ENCODE measurements at places on chromosomes 6 and 20.

DNA sequence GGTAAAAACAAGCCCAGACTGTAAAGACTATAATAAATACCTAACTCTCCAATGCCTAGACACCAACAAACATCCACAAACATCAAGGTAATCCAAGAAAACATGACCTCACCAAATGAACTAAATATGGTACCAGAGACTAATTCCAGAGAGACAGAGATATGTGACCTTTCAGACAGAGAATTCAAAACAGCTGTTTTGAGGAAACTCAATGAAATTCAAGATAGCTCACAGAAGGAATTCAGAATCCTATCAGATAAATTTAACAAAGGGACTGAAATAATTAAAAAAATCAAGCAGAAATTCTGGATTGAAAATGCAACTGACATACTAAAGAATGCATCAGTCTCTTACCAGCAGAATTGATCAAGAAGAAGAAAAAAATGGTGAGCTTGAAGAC, 26.6 kb downstream of the NCOA6 start:
- DNase-seq: no peak

DNA sequence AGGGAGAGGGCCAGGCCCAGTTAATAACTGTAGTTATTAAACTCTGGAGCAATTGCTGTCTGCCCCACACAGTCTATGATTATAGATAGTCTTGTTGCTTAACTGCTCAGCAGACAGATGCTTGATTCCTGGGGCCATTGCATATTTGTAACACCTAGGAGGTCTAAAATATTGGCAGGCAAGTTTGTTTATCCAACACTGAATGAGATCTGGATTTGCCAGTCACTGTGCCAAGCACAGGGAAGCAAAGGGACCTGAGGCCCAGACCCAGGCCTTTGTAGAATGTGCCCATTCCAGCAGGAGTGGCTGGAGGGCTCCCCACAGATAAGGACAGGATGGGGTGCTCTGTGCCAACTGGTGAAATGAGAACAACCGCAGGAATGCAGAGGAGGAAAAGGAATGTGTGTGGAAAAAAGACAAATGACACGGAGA, 17.6 kb upstream of the ENTPD6 start:
- no peak for DNase-seq

- no peak for DNase-seq
Observed at GRCh38 chr20:44967207-44967807, 995 bp downstream of the STK4 start.

DNA sequence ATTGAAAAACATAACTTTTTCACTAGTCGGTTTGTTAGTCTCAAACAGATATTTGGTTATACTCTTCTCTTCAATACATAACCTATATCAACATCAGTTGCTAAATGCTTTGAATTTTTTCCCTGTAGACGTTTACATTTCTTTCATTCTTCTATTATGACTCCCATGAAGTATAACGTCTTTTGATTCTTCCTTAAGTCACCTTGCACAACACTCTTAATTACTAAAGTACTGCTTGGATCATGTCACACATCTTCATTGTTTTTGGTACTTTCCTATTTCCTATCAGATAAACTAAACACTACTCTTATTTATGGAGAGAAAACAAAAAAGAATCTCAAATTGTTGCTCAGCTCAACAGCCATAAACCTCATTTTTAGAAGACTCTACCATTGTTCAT, 23.0 kb upstream of the BMP5 start:
- DNase-seq: no peak

GRCh38 chr6:137043710-137044365, 927 bp downstream of the IL20RA start:
- peak; percentile 16 for DNase-seq

GRCh38 chr20:16587066-16587465, 13.8 kb upstream of the KIF16B start:
- DNase-seq: no peak

DNA sequence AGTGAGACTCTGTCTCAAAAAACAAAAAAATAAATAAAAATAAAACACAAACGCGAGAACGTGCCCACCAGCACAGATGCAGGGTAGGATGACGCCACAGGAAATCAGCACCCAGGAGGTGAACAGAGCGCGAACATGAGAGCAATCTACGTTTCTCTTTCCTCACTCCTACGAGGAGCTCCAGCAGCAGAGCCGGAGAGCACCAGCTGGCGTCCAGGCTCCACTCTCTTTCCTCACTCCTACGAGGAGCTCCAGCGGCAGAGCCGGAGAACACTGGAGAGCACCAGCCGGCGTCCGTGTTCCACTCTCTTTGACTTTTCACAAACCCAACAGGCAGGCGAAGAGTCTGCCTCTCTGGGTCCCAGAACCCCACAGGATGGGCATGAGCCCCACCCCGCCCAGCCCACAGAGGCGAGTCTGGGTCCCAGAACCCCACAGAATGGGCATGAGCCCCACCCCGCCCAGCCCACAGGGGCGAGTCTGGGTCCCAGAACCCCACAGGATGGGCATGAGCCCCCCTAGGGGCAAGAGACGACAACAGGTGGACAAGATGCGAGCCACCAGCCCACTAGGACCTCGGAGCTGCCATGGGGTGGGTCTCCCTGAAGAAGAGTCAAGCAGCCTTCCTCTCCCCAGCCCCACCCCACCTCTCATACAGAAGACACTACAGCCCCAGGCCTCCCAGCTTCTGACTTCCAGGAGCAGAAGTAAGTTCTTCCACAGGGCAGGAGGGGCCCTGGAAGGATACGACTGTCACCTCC, 20.2 kb downstream of the ZBTB46 start:
- no peak for DNase-seq

DNA sequence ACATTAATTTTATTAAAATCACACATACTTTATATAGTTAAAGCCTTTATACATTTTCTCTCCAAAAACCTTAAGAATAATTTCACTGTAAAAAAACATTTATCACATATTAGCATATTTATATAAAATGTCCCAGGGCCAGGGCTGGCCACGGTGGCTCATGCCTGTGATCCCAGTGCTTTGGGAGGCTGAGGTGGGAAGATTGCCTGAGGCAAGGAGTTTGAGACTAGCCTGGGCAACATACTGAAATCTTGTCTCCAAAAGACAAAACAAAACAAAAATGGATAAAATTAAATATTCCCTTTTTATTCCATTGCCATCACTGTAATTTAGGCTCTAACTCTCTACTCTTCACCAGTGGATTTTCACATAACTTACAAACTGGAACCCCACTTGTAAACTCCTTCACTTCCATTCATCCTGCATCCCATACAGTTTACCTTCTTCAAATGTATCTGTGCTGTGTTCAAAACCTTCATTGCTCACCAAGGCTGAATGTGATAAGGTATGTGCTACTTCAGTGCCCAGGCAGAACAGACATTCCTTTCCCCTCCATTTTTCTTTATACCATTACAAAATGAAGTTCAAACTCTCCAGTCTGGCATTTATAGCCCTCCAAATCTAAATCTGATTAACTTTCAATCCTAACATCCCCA, 42.9 kb upstream of the PIM1 start:
- no peak for DNase-seq

DNA sequence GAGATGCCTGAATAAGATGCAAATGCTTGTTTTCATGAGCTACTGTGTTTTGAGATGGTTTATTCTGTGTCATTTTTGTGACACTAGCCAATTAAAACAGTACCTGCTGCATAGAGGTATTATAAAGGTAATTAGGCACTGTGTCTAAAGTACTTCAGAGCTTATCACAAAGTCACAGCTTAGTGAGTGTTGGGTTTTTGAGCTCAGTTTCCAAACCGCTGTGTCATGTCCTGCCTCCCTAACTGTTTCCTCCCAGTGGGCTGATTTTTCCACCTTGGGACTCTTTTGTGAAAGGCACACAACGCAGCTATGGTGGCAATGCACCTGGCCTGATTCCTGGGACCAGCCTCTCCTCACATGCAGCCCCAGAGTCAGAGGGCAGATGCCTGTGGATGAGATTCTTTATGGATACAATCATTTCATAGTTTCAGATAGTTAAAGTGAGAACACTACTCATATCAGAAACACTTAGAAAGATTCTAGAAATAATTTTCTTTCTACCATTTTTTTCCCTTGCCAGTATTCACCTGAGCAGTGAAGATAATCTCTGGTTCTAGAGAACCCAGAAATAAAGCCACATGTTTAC, 41.3 kb upstream of the TAGAP start:
- DNase-seq: no peak

- DNase-seq: no peak
Observed at GRCh38 chr6:28982476-28983266, 22.4 kb downstream of the ZNF311 start.

DNA sequence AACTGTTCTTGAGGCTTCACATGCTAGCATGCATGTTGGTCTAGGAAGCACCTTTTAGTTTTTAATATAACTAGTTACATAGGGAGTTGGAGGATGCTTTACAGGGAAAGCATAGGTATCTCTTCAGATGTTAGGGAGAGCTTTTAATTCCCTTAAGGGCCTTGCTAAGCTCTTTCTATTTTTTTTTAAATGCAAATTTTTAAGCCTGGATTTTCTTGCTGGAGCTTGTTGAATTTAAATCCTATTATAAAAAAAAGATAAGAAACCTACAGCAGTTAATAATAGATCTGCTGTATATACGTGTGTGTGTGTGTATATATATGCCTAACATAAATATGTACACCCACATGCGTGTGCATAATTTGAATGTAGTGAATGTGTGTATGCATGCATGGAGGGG, 79.0 kb downstream of the FIG4 start:
- DNase-seq: no peak

DNA sequence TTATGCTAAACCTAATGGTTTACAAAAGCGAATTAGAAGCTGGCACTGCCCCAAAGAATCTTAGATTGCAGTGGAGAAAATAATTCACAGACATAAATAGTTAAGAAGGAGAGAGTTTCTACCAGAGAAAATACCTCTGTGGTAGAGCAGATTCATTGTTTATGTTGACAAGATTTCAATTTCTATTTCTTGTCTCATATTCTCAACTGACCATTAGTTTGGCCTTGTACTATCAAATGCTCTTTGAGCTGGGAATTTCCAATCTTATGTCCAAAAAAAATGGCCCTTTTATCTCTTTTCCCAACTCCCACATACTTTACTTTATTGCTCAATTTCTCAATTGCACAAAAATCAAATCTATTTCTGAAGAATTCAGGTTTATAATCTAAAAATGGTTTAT, 804.1 kb upstream of the CITED2 start:
- no peak for DNase-seq

DNA sequence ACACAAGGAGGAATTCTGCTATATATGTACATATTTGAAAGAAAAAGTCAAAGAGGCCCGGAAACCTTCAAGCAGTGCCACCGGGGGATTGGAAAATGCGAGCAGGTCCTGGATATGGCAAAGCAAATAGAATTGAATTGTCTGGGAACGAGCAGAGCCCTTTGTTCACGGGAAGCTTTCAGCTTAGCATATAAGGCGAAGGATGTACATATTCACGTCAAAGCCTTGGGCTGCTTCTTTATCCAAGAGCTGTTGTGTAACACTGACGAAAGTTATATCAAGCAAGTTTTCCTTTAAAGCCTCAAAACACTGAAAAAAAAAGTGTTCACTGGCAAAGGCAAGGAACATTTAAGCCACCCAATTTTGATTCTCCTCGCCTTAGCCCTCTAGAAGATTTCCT, 171.0 kb downstream of the GPX5 start:
- DNase-seq: no peak

- no peak for DNase-seq
Observed at GRCh38 chr20:14093652-14094051, 98.3 kb downstream of the MACROD2 start.

DNA sequence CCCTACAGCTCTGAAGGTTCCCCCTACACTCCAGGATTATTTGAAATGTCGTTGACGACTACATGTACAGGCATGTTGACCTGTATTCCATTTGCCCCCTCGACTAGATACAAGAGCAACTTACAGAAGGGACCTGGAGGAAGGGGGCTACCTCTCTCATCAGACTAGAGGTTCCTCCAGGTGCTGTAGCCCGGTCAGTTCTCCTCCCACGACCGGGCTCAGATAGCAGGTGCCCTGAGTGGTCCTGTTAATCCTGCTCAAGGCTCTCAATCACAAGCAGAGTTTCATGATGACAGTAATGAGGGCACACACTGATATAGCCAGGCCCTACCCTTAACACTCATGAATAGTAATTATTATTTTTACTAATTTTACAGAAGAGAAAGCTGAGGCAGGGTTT, 36.5 kb downstream of the KCNK5 start:
- no peak for DNase-seq

- DNase-seq: no peak
Observed at GRCh38 chr6:139452148-139452876, 77.9 kb upstream of the CITED2 start.

DNA sequence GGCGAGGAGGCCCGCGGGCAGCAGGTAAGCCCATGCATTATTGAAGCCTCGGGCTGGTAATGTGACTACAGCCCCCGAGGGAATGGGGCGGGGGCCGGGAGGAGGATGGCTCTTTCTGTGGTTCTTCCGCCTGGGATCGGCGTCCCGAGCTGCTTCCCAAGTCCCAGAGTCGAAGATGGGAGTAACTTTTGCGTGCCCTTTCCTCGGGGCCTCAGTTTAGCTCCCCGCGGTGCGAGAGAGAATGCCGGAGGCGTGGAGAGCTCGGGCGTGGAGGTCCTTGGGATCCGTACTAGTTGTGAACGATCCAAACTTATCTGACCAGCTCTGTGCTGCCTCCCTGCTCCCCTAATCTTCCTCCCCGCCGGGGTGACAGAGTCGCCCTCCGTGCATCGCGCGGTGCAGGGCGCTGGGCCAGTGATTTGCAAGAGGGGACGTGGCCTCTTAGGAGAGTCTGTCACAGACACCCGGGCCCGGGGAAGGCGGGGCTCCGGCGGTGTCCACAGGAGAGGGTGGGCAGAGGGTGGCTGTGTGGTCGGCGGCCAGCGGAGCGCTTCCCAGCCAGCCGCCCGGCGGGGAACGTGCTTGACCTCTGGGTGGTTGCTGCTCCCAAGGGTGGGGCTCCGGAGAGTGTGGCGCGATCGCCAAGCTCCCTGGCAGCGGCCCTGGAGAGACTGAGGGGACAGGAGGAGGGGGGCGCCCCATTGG, 815 bp downstream of the UTRN start:
- peak; percentile 45 for DNase-seq

GRCh38 chr6:164612751-164613150, 696.7 kb downstream of the C6orf118 start:
- no peak for DNase-seq

DNA sequence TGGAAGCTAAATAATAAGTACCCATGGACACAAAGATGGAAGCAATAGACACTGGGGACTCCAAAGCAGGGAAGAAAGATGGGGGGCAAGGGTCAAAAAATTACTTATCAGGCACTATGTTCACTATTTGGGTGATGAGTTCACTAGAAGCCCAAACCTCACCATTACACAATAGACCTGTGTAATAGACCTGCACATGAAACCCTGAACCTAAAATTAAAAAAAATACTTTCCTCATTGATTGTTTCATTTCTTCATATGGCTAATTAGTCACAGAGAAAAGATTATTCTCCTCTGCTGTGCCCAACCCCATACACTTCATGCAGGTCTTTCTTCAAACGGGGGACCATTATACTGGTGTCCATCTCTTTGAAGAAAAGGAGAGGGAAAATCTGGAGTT, 213.0 kb upstream of the DTNBP1 start:
- DNase-seq: no peak

- no peak for DNase-seq
Observed at GRCh38 chr20:43831481-43832065, 83.1 kb upstream of the TOX2 start.
